ENCODE measurements at places on chromosomes 1 and 21.

DNA sequence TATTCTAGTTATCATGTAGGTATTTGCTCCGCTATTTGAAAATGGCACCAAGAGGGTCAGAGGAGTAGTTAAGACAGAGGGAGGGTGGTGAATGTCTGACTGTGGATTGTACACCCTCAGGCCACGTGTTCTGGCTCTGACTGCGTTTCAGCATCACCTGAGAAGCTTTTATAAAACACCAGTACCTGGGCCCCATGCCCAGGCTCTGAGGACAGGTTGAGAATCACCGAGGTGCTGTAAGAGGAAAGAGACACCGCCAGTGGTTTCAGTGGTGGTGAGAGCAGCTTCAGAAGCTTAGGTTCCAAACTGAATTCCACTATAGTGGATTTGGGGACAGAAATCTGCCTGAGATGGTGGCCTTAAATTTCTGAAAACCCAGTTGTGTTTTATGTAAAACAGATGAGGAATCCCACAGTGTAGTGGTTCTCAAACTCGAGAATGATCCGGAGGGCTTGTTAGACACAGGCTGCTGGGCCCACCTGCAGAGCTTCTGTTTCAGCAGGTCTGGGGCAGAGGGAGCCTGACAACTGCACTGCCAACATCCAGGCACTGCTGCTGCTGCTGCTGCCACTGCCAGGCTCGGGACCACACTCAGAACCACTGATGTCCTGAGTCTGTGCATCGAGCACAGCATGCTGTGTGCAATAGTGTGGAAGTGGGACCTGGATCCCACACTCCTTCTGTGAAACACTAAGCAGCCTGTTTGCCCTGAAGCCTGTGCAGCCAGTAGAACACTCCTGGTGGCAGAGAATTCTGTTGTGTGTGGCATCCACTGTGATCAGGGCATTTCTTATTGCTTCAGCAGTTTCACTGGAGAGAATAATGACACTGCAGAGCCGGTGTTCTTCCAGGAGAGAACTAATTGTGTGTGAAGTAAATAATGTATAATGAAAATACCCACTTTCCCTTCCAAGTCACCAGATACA is 98.7 kb downstream of the SUSD4 start:
- DNase-seq = no peak

DNA sequence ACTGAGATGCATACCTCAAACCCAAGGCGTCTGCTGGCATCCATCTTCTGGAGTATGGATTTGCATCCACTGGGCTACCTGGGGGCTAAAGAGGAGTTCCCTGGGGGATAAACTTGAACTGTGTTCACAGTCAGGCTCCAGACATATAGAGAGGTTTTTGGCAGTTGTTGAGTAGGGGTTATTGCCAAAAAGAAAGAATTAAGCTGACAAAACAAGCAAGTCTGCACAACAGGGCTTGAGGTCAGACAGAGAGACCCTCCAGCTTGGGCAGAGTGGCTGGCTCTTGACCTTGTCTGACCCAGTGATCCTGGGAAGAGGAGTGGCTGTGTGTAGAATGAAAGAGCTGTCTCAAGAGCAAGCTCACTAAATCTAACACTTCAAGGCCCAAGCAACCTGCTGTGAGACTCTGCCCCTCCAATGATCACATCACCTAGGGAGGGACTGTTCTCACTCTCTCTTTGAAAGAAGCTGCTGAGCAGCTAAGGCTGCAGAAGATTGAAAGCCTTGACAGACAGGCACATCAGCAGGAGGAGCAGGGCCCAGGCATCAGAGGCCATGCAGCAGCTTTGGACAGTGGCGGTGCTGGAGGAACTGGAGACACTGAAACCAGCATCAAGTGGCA is 61.5 kb downstream of the SYT2 start:
- no peak for DNase-seq

DNA sequence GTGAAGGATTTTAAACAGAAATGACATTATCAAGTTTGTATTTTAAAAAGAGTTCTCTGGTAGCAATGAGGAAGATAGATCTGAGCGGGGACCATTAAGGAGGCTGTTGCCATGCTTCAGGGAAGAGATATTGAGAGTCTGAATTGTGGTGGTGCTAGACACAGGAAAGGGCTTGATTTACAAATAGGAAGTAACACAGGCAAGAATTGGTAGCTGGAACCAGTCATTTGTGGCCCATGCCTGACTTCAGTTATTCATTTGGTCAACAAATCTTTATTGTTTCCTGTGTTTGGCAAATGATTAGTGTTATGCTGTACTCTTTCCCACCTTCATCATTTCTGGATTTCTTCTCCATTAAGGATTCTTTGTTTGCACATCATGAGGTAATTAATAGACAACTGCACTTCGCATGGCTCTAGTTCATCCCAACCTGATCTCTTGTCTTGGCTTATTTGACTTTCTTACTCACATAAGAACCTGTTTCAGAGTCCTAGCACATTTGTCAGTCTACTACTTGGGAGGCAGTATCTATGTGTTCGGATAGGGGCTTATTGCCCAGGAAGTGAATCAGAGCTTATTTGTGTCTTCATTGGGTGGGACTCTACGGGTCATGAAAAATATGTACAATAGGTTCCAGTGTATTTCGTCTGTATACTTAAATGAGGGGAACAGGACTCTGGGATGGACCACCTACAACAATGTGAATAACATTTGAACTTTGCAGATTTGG is 32.3 kb downstream of the EEIG2 start:
- DNase-seq = no peak

DNA sequence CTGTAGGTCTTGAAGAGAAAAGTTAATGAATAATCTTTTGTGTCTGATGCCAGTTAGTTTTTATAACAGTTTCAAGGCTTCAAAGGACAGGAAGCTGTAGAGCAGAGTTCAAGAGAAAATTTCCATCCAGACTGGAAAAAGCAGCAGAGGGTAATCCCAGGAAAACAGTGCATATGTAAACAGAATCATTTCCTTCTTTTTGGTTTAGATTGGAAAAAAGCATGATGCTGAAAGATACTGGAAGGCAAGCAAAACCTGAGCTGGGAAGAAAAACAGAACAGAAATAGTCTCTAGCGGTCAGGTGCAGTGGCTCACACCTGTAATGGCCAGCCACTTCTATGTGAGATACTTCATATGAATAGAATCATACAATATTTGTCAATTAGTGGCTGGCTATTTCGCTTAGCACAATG is 71.9 kb downstream of the ZSWIM5 start:
- DNase-seq = no peak

GRCh38 chr1:77978969-77979876 is at the start of gene FUBP1:
Gene FUBP1 (minus strand): TSS chr1:77979072. CDS start chr1:77979004, 68 bp downstream.
- DNase-seq = peak; percentile 96

All from right cardiac atrium (tissue), 5 donors.